NCI-H345 (cell line): ENCODE measurements at places on chromosomes 7 and 10.
A peak's percentile ranks its signal among the peaks of the same experiment; 100 is the strongest.

DNA sequence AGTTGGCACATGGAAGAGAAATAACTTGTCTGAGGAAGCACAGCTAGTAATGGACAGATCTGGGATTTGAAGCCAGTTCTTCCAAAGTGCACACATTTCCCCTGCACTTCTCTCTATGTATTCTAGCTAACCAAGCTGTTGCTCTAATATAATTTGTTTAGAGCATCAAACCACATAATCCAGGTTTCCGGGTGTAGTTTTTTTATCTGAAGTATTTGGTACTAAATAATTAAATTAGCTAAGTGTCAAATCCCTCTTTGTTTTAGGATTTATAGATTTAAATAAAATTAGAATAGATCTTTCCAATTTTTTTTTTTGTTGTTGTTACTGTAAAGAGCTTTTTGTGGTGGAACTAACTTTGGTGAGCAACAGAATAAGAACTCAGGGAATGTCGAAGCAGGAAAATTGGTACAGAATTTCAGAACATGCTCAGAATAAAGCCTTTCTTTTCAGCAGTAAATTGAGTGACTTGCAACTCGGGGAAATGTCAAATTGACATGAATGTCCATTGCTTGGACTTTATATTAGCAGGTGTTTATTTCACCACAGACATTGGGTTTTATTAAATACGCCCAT, 33.7 kb downstream of the CAMK1D start:
- DNase-seq: no peak

GRCh38 chr7:70506434-70506833, 625.5 kb upstream of the GALNT17 start:
- no peak for DNase-seq

GRCh38 chr10:86663576-86664339, 4.6 kb upstream of the LDB3 start:
- DNase-seq: no peak

DNA sequence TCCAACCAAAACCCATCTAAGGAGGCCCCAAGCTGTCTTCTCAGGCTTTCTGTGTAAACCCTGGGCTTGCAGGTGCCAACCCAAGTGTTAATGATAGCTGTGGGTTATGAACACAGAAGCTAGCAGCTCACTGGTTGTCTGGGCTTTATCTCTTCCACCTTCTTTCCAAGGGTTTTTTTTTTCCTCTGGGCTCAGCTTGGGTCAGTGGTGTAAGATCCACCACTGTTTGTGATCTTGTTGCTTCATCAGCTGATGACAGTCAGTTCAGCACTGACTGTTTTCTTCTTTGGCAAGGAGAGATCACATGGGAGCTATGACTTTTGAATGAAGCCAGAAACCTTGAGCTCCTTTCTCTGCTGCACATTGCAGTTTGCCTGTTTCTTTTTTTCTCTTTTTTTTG, 4.6 kb downstream of the GTPBP4 start:
- no peak for DNase-seq

DNA sequence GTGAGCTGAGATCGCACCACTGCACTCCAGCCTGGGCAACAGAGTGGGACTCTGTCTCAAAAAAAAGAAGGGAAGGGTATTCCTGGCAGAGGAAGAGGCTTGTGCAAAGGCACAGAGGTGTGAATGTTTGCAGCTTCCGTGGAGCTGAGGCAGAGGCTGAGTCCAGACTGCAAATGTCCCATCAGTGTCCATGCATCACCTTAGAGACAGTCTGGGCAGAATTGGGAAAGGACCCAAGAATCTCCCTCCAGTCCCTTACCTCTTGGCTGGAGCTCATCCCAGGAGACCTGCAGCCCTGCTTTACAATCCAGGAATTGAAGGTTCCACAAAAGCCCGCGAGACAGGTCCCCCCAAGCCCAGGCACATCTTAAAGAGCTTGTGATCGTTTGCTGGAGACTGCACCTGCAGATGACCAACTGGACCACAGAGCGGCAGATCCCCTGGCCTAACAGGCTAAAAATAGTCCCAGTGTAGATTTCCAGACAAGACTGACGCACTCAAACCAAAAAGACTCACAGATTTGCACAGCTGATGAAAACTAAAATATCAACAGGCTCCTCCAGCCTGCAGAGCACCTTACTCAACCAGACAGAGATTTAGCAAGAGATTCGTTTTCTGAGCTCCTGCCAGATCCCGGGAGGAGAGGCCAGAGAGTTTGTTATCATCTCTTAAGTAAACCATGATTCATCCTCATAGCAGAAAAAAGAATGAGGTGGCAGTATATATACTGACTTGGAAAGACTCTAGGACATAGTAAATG, 22.9 kb upstream of the NANOS1 start:
- DNase-seq: no peak

- no peak for DNase-seq
These were observed 65.7 kb upstream of the SDK1 start for GRCh38 chr7:3235322-3235721.

GRCh38 chr7:50687096-50687495, 95.6 kb downstream of the GRB10 start:
- DNase-seq: no peak

DNA sequence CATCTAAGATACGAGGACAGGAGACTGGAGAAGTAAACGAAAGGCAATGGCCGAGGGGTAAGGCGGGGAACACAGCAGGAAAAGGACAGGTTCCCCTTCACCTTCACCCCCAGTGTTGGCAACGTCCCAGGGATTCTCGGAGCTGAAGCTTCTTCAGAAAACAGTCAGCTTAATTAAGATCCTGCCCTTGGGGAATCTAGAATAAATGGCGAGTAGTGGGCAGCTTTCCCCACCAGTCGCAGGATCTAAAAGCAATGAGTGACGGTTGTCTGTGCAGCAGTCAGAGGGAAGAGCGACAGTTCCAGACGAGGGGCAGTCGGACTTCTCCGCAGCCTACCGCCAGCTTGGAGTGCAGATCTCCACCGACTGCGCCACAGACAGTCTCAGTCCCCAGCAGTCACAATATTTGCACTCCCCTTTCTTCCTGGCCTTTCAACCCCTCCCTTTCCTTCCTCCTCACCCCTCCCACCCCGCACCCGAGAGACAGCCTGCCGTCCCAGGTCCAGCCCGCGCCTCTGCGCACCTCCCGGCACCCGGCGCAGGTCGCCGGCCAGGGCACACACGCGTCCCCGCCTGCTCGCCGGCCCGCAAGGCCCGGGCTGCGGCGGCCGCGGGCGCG, 10.9 kb upstream of the SP8 start:
- DNase-seq: peak; percentile 86

DNA sequence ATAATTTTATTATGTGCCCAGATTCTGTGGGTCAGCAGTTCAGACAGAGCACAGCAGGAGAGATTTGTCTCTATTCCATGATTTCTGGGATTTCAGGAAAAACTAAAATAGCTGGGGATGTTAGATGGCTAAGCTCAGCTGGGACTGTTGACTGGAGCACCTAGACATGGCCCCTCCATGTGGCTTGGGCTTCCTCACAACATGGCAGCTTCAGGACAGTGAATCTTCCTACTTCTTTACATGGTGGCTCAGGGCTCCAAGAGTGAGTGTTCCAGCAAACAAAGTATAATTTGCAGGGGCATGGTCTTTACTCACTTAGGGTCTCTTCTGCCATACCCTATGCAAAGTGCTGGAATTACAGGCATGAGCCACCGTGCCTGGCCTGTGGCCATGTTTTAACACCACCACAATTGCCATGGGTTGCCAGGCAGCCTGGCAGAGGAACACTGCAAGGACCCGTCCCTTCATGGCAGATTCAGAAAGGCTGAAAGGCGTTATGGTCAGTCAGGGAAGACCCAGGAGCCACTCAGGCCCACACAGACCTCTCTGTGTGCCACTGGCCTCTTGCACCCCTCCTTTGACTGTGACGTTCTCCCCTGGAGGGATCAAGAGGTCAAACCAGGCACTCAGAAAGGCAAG, 50.8 kb upstream of the ZMIZ1 start:
- no peak for DNase-seq

- DNase-seq: no peak
These were observed 8.4 kb upstream of the HYCC1 start for GRCh38 chr7:23022258-23022769.

- DNase-seq: no peak
These were observed 47.4 kb downstream of the ATOH7 start for GRCh38 chr10:68184546-68184945.

GRCh38 chr7:125668321-125668993, 738.8 kb upstream of the POT1 start:
- DNase-seq: no peak

- no peak for DNase-seq
These were observed 8.0 kb upstream of the CELF2 start for GRCh38 chr10:11009471-11010308.

GRCh38 chr7:141587304-141587703, 36.1 kb downstream of the AGK start:
- DNase-seq: no peak

GRCh38 chr10:131210181-131210580, 101.3 kb downstream of the TCERG1L start:
- no peak for DNase-seq

DNA sequence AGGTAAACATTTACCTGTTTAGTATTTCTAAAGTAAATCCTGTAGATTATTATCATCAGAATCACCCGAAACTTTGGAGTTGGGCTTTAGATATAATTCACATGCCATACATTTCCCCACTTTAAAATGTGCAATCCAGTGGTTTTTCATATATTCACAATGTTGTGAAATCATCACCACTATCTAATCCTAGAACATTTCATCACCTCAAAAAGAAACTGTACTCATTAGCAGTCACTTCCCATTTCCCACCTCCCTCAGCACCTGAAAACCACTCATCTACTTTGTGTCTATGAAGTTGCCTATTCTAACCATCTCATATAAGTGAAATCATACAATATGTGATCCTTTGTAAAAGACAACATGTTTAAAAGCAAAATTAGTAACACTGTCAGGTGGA, 182.6 kb downstream of the FZD1 start:
- DNase-seq: no peak

DNA sequence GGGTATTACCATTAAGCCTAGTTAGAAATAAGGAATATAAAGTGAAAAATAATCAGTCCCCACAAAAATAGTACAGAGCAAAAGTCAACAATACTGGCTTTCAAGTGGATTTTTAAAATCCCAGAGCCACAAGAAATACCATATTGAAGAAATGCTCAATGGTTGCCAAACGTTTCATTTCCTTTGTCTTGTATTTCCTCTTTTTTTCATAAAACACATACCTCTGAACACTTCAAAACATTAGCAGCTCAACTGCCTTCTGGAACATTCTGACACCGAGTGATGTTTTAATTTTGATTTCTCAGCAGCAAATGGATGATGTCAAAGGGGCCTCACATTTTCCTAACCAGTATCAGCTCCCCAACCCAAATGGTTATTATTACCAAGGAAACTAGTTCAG, 10.5 kb downstream of the NOD1 start:
- DNase-seq: no peak

GRCh38 chr7:156156734-156157408, 344.6 kb upstream of the SHH start:
- no peak for DNase-seq

- no peak for DNase-seq
These were observed 10.7 kb upstream of the SPAG6 start for GRCh38 chr10:22334414-22335172.

- no peak for DNase-seq
These were observed 6.9 kb downstream of the PFKP start for GRCh38 chr10:3074145-3074665.

- DNase-seq: no peak
These were observed 64.7 kb downstream of the ZMIZ1 start for GRCh38 chr10:79133416-79133815.

- DNase-seq: no peak
These were observed 160.2 kb downstream of the PKD1L1 start for GRCh38 chr7:47788083-47788482.

DNA sequence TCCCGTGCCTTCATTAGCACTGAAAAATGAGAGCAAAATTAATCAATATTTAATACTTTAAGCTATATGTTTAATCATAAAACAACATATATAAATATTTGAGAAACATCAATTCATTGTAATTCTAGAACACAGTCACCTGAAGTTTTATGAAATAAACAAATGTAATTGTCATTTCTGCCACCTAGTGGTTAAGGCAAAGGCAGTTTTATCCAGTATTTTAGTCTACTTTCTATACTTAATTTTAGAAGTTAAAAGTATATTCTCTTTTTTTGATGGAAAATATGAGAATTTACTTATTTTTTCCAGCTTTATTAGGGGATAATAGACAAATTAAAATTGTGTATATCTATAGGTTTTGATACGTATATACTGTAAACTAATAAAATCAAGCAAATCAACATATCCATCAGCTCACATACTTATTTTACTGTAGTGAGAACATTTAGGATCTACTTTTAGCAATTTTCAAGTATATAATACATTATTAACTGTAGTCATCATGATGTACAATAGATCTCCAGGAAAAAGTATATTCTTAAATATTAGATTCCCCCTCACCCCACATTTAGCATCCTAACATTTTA, 16.9 kb downstream of the PCGF6 start:
- peak; percentile 6 for DNase-seq

- no peak for DNase-seq
These were observed 443.7 kb upstream of the GRM3 start for GRCh38 chr7:86199881-86200614.

DNA sequence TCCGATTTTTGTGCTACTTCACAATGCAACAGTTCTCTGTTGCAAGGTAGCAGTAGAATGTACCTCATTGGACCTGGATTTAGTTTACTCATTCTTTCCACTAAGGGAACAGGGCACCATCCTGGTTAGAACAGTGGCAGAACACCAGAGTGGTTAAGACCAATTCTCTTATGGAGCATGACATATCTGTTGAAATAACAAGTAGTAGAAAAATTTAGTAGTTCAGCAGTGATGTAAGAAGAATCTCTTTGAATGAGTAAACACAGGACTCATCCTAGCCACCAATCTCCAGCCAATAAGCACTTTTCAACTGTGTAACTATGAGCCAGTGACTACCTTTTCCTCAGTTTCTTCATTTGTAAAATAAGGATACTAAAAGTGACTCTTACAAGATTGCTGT, 2.4 kb downstream of the ANKRD22 start:
- no peak for DNase-seq

- DNase-seq: no peak
These were observed 92.0 kb upstream of the PRSS58 start for GRCh38 chr7:142349670-142350405.

DNA sequence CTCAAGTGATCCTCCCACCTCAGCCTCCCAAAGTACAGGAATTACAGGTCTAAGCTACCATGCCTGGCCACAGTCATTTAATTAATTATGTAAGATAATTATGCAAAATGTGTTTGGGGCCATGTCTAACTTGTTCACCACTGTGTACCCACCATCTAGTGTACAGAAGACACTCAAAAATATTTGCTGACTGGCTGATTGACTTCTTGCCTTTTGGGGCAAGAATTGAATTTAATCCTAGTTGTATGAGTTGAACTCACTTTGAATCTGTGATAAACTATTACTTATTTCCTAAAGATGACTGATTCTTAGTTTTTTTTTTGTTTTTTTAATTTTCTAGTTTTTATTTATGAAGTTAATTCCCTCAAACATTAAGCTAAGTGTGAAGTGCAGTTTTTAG, 15.8 kb upstream of the ZC3HAV1L start:
- no peak for DNase-seq

GRCh38 chr7:84194484-84195271, at the start of gene SEMA3A:
Gene SEMA3A (minus strand): TSS chr7:84194789. CDS start chr7:84194586, 203 bp downstream.
- no peak for DNase-seq

- no peak for DNase-seq
These were observed 47.5 kb downstream of the EPC1 start for GRCh38 chr10:32299354-32299980.
